ENCODE measurements at places on chromosomes 11 and 22. TPM values are rescaled to one million over a fixed set of nuclear protein-coding genes. Genes with fewer than 3 reads are reported as not detected.
A peak's percentile ranks its signal among the peaks of the same experiment; 100 is the strongest.

The SYT7 gene
- not detected for total RNA-seq

The WT1 gene
- not detected for total RNA-seq

The APOBEC3H gene
- 0.67 TPM for total RNA-seq

DNA sequence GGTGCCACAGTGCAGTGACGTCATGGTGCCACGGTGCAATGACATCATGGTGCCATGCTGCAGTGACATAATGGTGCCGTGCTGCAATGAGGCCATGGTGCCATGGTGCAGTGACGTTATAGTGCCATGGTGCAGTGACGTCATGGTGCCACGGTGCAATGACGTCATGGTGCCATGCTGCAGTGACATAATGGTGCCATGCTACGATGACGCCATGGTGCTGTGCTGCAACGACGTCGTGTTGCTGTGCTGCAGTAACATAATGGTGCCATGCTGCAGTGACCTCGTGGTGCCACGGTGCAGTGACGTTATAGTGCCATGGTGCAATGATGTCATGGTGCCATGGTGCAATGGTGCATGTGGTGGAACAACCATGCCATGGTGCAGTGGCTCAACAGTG lies 45.3 kb downstream of the DHCR7 start:
- no peaks in the 10 kb centered on the region for H3K36me3 ChIP-seq
- no peak overlapping the region for H3K4me3 ChIP-seq
- H3K27ac ChIP-seq, result no peak overlapping the region
- no peaks in the 10 kb centered on the region for H3K4me1 ChIP-seq
- no peaks in the 10 kb centered on the region for H3K27me3 ChIP-seq

The IGSF22 gene
- total RNA-seq, result 4.0 TPM

DNA sequence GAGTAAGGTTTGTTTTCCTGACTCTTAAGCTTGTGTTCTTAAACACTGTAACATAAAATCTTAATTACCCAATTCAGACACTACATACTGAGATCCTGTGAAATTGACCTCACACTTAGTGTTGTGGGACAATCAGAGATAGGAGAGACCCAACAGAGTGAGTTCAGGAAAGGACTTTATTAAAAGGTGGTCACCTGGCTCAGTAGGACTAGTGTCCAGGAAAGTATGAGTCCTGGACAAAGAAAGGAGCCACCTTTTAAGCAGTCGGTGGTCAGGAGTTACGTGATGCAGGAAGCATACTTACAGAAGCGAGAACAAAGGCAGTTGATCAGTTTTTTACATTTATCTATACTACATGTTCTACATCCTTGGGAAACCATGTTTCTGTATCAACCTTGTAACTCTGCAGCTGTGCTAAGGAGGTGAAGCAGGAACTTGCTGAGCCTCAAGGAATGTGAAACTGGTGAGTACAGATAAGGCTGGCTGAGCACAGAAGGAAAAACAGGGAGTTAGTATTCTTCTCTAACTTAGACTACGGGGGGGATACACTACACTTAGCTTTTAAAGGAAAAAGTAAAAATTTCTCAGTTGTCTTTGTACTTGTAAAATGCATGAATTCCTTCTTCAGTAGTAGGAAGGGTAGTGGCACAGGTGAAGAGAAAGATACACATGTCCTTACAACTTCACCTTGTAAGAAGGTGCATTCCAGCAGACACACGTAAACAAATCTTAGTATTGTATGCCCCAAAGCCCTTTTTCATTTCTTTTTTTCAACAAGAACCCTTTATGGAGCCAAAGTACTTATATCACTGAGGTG lies 15.1 kb downstream of the OR51E1 start:
- no peaks in the 10 kb centered on the region for H3K27me3 ChIP-seq
- H3K36me3 ChIP-seq, result no peaks in the 10 kb centered on the region
- H3K4me1 ChIP-seq, result no peaks in the 10 kb centered on the region
- H3K4me3 ChIP-seq, result no peak overlapping the region
- no peak overlapping the region for H3K27ac ChIP-seq

DNA sequence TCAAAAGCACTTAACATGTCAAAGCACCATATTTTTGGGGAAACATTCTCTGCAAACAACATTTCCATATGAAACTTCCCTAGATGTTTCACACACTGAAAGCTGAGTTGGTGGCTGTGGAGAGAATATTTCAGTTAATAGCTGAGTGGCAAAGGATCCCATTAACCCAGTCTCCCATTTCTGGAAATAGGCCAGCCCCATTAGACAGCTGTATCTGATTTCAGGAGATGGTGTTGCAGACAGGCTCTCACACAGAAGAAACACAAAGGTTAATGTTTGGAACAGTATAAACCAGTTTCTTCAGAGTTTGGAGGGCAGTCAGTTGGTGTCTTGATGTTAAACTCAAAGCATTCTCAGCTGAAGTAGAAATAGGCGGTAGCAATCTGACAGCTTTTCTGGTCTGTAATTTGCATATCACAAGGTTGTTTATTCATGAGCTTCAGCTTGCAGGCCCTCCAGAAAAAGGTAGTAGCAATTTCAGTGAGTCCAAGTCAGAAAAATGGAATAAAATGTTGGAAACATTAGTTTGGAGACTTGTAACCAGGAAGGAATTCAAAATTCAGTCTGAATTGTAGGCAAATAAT lies 15.5 kb upstream of the ZBTB44 start:
- no peaks in the 10 kb centered on the region for H3K4me1 ChIP-seq
- no peak overlapping the region for H3K27ac ChIP-seq
- DNase-seq, result no peak
- H3K4me3 ChIP-seq, result no peak overlapping the region

GRCh38 chr11:21554284-21554683 lies 638.6 kb upstream of the ANO5 start:
- H3K4me3 ChIP-seq, result no peak overlapping the region
- no peak for DNase-seq
- no peaks in the 10 kb centered on the region for H3K36me3 ChIP-seq
- H3K4me1 ChIP-seq, result no peaks in the 10 kb centered on the region
- no peaks in the 10 kb centered on the region for H3K27me3 ChIP-seq
- no peak overlapping the region for H3K27ac ChIP-seq

- H3K36me3 ChIP-seq, result no peaks in the 10 kb centered on the region
- H3K4me3 ChIP-seq, result no peak overlapping the region
- DNase-seq, result no peak
- H3K27ac ChIP-seq, result no peak overlapping the region
Measured at GRCh38 chr11:30433831-30434230, 110.9 kb downstream of the ARL14EP start.

DNA sequence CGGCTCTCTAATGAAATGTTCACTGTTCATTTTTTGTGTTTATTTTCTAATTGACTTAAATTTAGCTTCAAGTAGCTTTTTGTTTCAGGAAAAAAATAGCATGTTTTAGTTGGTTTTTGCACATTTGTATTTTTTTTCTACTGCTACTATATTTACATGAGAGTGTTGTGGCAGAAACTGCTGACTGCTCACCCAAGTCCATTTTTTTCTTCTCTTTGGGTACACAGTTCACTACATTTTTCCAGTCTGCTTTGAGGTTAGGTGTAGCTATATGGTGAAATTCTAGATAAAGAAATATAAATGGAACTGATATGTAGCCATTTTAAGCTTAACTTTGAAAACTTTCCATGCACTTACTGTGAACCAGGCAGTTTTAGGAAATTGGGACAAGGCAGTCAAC lies 216.7 kb upstream of the C11orf87 start:
- no peaks in the 10 kb centered on the region for H3K36me3 ChIP-seq
- no peak overlapping the region for H3K27ac ChIP-seq
- H3K4me3 ChIP-seq, result no peak overlapping the region
- no peaks in the 10 kb centered on the region for H3K4me1 ChIP-seq

The CNTN5 gene
- not detected for total RNA-seq

DNA sequence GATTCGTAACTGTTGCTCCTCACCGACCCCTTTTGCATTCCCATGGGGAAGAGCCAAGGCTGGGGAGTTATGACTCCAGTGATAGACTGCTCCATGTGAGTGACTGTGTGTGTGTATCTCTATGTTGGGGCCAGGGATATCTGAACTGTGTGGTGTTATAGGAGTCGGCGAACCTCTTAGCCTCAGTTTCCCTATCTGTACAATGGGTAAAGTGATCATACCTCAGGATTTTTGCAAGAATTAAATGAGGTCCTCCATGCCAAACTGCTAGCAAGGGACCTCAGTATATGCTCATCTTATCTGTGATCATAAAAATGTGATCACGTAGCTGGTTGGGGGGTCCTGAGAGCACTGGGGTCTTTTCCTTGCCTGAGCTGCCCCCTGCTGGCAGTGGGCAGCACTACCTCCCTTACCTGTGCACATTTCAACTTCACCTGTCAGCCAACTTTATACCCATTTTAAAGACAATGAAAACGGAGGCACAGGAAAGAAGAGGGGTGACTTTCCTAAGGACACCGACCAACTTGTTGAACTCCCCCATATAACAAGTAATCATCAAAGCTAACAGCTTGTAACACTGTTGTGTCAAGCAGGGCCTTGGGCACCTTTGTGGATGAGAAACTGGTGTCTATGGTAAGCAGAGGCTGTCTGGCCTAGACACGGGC lies 1.4 kb upstream of the DPP3 start:
- H3K4me3 ChIP-seq, result peak overlapping the region; percentile 79
- peaks cover 29% of the 10 kb centered on the region for H3K4me1 ChIP-seq
- no peak for DNase-seq
- H3K27me3 ChIP-seq, result no peaks in the 10 kb centered on the region
- H3K27ac ChIP-seq, result no peak overlapping the region
- H3K36me3 ChIP-seq, result peaks cover 15% of the 10 kb centered on the region

The P2RY6 gene
- total RNA-seq, result not detected

The PRR33 gene
- total RNA-seq, result not detected

DNA sequence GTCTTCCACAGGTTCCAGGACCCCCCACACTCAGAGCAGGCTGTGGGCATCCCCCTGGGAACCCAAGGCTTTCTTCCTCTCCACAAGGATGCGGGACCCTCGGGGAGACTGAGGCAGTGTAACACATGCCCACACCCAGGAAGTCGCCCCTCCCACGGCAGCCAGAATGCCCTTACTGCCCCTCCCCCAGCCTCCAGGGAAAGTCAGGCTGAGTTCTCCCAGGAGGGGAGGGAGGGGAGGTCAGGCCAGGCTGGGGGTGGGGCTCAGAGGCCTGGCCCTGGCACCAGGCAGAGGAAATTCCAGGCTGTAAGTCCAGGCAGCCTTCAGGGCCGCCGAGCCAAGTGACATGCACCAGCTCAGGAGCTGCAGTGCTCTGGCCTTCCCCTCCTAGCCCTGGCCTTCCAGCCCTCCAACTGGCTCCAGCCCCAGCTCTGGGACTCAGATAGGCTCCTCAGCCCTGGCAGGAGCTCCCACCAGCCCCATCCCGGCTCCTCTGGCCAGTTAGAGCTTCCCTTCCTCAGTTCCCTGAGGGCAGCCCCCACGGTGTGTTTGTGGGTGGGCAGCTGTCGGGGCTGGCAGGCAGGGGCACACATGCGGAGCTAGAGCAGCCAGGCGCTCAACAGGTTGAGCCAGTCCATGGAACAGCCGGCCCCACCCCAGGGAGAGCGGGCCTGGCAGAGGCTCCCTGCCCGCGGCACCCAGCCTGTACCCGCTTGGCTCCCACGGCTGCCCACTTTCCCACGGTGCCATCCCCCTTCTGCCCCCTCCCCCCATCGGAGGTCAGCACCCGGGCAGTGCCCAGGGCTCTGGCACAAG lies 3.6 kb downstream of the BCL9L start:
- H3K27me3 ChIP-seq, result no peaks in the 10 kb centered on the region
- peak overlapping the region; percentile 100 for H3K4me3 ChIP-seq
- DNase-seq, result no peak
- H3K27ac ChIP-seq, result peak overlapping the region; percentile 98
- H3K36me3 ChIP-seq, result peaks cover 22% of the 10 kb centered on the region
- H3K4me1 ChIP-seq, result peaks cover 78% of the 10 kb centered on the region

DNA sequence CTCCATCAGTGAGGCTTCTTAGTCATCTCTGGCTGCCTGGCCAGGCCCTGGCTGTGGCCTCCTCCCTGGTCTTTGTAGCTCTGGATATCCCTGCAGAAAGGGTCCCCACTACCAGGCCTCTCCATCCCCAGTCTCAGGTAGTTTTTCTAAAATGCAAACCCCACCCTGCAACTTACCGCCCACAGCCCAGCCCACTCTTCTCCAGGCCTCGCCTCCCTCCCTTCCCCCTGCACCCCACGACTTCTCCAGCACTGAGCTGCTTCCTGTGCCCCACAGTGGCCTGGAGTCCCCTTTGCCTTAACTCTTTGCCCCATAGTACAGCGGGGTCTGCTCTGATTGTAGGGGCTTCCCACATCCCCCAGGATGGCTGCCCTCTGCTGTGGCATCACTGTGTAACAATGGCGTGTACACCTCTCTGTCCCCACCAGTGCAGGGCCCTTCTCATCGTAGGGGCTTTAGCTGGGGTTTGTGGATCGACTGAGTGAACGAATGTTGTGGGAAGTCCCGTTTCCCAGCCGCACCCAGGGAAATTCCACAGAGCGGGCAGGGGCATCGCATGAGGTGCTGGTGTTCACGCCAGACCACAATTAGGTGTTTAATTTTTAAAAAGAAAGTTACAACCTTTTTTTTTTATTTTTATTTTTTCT lies 111.6 kb downstream of the BCR start:
- no peak overlapping the region for H3K27ac ChIP-seq
- H3K4me1 ChIP-seq, result no peaks in the 10 kb centered on the region
- H3K36me3 ChIP-seq, result peaks cover 84% of the 10 kb centered on the region
- no peak for DNase-seq
- H3K4me3 ChIP-seq, result no peak overlapping the region

The OR52I2 gene
- not detected for total RNA-seq

- H3K4me1 ChIP-seq, result no peaks in the 10 kb centered on the region
- DNase-seq, result no peak
- no peaks in the 10 kb centered on the region for H3K27me3 ChIP-seq
- no peak overlapping the region for H3K4me3 ChIP-seq
- H3K36me3 ChIP-seq, result no peaks in the 10 kb centered on the region
Measured at GRCh38 chr22:30830907-30831306, 136.2 kb downstream of the OSBP2 start.

GRCh38 chr11:133573081-133573480 lies 40.8 kb upstream of the OPCML start:
- no peak overlapping the region for H3K4me3 ChIP-seq
- no peak overlapping the region for H3K27ac ChIP-seq
- no peaks in the 10 kb centered on the region for H3K36me3 ChIP-seq
- H3K4me1 ChIP-seq, result no peaks in the 10 kb centered on the region

DNA sequence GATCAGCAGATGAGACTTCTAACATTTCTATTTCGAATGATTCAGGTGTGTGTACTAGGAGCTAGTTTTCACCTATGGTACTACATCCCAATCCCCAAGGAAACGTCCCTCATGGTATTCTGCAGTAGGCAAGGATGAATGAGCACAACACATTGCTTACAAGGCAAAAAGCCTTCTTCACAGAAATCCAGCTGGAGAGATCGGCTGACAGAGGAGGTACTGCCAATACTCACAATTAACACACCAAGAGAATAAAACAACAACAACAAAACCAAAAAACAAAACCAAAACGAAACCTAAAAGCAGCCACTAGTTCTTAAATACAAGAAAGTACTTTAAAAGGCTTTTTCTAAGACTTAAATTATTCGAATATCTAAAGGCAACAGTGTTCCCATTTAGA lies 101.4 kb downstream of the PICALM start:
- H3K27me3 ChIP-seq, result no peaks in the 10 kb centered on the region
- no peaks in the 10 kb centered on the region for H3K4me1 ChIP-seq
- no peak overlapping the region for H3K27ac ChIP-seq
- H3K4me3 ChIP-seq, result no peak overlapping the region
- peaks cover 90% of the 10 kb centered on the region for H3K36me3 ChIP-seq

The FAM180B gene
- 0.92 TPM for total RNA-seq

GRCh38 chr22:17945156-17945887 lies 79.0 kb downstream of the MICAL3 start:
- H3K4me1 ChIP-seq, result no peaks in the 10 kb centered on the region
- H3K36me3 ChIP-seq, result no peaks in the 10 kb centered on the region
- no peak overlapping the region for H3K27ac ChIP-seq
- no peaks in the 10 kb centered on the region for H3K27me3 ChIP-seq
- no peak overlapping the region for H3K4me3 ChIP-seq
- no peak for DNase-seq

- H3K4me3 ChIP-seq, result no peak overlapping the region
- H3K27ac ChIP-seq, result no peak overlapping the region
- DNase-seq, result no peak
- no peaks in the 10 kb centered on the region for H3K27me3 ChIP-seq
- peaks cover 10% of the 10 kb centered on the region for H3K4me1 ChIP-seq
Measured at GRCh38 chr11:45024846-45025588, 74.3 kb upstream of the TP53I11 start.
